ENCODE measurements at places on chromosomes 13 and 19. TPM values are rescaled to one million over a fixed set of nuclear protein-coding genes. Genes with fewer than 3 reads are reported as not detected.

CYP2F1 gene
- total RNA-seq = not detected

ELSPBP1 gene
- not detected for total RNA-seq

PSG7 gene
- total RNA-seq = not detected

FTL gene
- 1,320 TPM for total RNA-seq

ATP13A1 gene
- 79.6 TPM for total RNA-seq

COL5A3 gene
- total RNA-seq = 32.1 TPM

PIK3R2 gene
- total RNA-seq = 13.0 TPM

IL27RA gene
- 52.1 TPM for total RNA-seq

GARIN5A gene
- 1.2 TPM for total RNA-seq

ZNF723 gene
- total RNA-seq = 0.24 TPM

ZNF558 gene
- total RNA-seq = 24.7 TPM
